ENCODE measurements at places on chromosomes 13 and 19.
A peak's percentile ranks its signal among the peaks of the same experiment; 100 is the strongest.

GRCh38 chr19:31841755-31842154 is 492.5 kb upstream of the TSHZ3 start:
- no peak for DNase-seq

DNA sequence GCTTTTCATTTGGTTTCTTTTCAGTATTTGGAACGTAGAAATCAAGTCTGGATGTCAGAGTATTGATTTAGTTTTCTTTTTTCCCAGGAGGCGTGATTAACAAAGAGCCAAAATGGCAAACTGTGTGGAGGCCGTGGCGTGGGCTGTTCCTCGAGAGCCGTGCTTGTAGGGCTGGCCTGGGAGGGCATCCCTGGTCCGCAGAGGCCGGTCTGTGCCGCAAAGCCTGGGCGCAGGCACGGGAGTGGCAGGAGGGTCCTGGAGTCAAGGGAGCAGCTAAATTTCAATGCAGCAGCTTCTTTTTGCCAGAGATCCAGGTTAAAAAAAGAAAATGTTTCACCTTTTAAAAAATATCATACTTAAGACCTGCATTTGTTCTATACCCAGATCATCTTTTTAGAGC is 13.1 kb upstream of the MCF2L start:
- DNase-seq = no peak

DNA sequence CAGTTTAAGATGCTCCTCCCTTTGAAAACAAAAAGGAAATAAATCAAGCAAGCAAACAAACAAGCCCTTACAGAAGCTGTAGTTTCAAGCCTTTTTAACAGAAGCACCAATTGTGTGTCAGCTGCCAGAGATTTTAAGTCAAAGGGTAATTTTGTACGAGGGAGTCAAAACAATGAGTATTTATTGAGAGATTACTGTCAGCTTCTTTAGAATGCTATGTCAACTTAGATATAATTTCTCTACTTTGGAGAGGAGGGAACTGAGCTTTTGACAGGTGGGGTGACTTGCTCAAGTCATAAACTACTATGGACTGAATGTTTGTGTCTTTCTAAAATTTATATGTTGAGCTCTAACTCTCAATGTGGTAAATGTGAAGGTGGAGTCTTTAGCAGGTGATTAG is 10.5 kb upstream of the CBY2 start:
- DNase-seq = no peak

- peak; percentile 21 for DNase-seq
These were observed 88.8 kb downstream of the GNG7 start for GRCh38 chr19:2613507-2614295.

GRCh38 chr13:59229401-59229800 is 934.3 kb downstream of the DIAPH3 start:
- DNase-seq = no peak

DNA sequence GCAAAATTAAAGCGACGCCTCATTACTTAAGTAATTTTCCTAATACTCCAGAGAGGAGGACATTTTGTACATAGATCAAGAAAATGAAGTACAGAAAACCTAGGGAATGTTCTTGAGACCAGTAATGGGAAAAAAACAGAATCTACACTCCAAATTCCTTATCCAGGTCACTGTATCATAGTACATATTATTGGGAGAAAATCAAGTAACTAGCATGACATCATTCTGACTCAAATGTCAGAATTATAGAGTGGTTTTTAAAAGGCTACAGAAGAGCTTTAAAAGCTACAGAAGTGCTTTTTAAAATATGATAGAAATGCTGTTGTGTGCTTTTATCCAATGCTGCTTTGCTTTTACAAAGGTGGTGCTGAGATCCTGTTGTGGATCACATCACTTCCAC is 86.3 kb upstream of the SLC15A1 start:
- no peak for DNase-seq

DNA sequence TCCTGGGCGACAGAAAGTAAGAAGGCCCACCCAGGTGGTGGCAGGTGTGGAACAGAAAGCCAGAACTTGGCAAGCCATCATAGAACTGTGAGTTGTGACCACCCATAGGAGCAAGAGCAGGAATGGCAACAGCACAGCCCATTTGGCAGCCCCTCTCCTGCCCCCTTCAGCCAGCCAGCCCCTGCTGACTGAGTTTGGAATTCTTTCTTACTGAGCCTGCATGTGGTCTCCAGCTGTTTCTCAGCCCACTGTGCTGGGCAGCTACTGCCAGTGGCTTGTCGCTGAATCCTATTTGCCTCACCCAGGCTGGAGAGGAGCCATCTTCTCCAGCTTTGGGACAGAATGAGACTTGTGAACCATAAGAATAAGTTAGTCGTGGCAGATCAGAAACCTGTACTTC is 28.3 kb downstream of the CNMD start:
- DNase-seq = no peak

GRCh38 chr19:1460033-1460995 is 10.4 kb downstream of the APC2 start:
- DNase-seq = no peak

GRCh38 chr13:81283062-81283461 is 942.1 kb upstream of the SPRY2 start:
- no peak for DNase-seq

- DNase-seq = no peak
These were observed 6.3 kb downstream of the TTYH1 start for GRCh38 chr19:54421521-54421920.

GRCh38 chr19:45496349-45496953 is 396 bp downstream of the RTN2 start:
- DNase-seq = no peak

- no peak for DNase-seq
These were observed 617.2 kb downstream of the PCDH9 start for GRCh38 chr13:66612983-66613382.

GRCh38 chr13:109738298-109738746 is 48.1 kb downstream of the IRS2 start:
- DNase-seq = no peak

- no peak for DNase-seq
These were observed 32.5 kb downstream of the BRD4 start for GRCh38 chr19:15299568-15300409.

GRCh38 chr13:51479199-51479523 is 26.3 kb upstream of the INTS6 start:
- no peak for DNase-seq

- no peak for DNase-seq
These were observed 56.2 kb upstream of the USPL1 start for GRCh38 chr13:30561511-30561910.

- no peak for DNase-seq
These were observed 1173.1 kb downstream of the UQCRFS1 start for GRCh38 chr19:28039677-28040381.

GRCh38 chr19:51690454-51691073 is 2.6 kb upstream of the SPACA6 start:
- no peak for DNase-seq

DNA sequence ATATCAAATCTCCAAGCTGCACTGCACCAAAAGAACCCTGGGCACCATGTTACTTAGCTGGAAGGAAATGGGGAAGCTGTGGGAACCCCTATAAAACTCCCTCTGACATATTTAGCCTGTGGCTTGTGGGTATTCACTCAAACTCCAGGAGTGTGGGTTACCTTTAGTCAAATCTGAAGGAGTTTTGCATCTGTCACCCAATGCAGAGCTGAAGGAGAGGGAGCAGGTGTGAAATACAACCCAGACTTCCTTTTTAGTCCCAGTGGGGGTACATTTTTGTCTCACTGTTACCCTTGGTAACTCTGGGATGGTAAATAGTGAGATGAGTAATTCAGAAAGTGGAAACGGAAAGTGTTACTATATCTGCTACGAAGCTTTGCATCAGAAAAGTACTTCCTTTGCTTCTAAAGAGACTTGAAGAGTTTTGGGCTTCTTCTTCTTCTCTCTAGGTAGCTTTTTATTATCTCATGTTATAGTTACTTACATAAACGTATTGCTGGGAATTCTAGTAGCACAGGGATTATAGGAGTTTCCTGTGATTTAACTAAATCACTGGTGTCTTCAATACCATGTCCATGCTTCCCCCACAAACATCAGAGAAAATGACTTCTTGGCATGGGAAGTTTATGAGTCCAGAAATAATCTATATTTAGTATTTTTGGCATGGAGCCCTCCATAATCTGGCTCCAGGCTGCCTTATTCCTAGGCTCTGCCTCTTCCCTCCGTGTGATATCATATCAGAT is 105.9 kb downstream of the AKAP11 start:
- DNase-seq = no peak

DNA sequence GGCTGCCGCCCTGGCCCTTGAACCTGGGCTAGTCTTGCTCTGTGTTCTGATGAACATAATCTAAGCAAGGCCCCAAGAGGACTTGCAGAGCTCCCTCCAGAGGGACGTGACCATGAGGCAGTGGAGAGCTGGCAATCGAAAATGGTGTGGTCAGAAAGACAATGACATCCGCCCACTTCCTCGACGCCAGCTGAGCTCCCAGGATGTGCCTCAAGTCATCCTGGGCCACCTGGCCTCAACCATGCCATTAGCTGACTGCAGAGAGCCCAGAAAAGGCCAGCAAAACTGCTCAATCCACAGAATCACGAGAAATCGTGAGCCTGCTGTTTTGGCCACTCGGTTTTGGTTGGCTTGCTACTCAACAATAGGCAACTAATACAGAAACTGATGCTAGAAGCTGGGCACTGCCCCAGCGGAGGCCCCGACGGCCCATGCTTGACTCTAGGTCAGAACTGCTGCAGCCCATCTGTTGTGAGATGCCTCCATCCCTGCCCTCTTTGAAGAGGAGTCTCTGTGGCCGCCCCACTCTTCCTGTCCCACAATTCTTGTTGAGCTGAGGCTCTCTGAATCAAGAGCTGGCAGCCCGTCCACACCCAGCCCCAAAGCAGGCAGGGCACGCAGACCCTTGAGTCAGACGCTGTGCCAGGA is 53.3 kb downstream of the STK24 start:
- no peak for DNase-seq

GRCh38 chr13:94967183-94968039 is 255.1 kb upstream of the SOX21 start:
- no peak for DNase-seq

DNA sequence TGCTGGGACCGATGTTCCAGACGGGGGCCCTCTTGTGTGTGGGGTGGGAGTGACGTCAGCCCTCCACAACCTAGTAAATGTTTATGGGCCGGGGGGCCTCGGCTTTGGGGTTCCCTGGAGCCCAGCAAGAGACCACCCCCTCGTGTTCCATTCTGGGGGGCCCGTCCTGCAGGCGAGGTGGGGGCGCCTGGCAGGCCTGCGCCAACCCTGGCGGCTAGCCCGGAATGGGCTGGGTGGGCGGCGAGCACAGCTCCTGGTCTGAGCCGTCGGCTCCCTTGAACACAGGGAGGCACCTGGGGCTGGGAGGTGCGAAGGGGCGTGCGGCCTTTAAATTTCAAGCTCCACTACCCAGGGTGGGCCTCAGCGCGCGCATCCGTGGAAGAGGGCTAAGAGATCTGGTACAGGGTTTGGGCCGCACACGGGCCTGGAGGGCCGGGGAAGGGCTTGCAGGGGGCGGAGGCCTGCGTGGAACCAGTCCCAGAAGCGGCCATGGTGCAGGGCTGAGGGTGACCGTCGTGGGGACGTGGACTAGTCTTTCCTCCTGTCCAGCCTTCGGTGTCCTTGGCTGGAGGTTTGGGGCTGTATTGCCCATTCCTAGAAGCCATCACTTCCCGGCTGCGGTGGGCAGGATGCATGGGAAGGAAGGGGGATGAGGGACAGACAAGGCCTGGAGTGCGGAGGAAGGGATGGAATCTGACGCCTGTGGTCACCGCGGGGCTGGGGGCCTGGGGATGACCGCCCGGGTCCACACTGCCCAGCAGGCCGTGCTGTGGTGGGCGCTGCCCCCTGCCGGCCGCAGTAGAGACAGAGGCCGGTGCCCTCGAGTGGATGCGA is 11.4 kb downstream of the NDUFA11 start:
- no peak for DNase-seq

- no peak for DNase-seq
These were observed 65.2 kb upstream of the TNFRSF19 start for GRCh38 chr13:23505007-23505406.

DNA sequence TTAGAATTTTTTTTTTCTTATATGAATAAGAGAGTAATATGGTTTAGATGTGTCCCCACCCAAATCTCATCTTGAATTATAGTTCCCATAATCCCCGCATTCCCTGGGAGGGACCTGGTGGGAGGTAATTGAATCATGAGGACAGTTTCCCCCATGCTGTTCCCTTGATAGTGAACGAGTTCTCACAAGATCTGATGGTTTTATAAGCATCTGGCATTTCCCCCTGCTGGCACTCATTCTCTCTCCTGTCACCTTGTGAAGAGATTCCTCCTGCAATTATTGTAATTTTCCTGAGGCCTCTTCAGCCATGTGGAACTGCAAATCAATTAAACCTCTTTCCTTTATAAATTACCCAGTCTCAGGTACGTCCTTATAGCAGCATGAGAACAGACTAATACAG is 205.7 kb downstream of the MYO16 start:
- no peak for DNase-seq

GRCh38 chr19:56538761-56539263 is at the start of gene ZFP28:
ZFP28 (plus strand) TSS chr19:56538948; CDS start chr19:56539019, 71 bp downstream.
- peak; percentile 9 for DNase-seq

GRCh38 chr13:97026531-97027161 is 32.4 kb upstream of the OXGR1 start:
- DNase-seq = no peak

DNA sequence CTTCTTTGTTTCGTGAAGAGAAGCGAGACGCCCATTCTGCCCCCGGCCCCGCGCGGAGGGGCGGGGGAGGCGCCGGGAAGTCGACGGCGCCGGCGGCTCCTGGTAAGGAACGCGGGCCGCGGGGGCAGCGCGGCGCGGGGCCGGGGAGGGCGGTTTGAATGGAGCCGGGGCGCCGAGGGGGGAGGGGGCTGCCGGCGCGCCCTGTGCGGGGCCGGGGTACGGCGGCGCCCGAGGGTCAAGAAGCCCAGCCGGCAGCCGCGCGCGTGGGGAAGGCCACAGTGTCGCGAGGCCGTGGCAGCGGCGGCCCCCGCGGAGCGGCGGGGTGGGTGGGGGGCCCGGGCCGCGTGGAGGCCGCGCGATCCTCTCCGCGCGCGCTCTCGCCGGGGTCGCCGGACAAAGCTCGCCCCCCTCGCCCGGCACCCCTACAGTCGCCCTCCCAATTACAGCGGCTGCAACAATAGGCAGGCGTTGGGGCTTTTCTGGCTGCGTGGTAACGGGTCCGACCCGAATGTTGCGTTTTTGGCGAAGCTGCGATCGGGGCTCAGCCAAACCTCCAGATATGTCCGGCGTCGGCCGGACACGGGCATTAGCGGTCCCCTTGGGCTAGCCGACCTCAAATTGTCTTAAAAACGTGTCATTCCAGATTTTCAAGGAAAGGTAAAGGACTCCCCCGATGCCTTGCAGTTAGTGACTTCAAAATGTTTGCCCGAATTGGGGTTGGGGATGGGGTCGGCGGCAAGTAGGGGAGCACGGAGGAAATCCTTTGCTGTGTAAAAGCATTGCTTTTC is 437 bp downstream of the SMARCA4 start:
- no peak for DNase-seq

GRCh38 chr13:36385489-36385888 is 39.3 kb upstream of the SPART start:
- DNase-seq = no peak

- DNase-seq = no peak
These were observed 4.6 kb upstream of the BST2 start for GRCh38 chr19:17409990-17410389.

GRCh38 chr19:32122258-32122657 is 223.2 kb upstream of the ZNF507 start:
- no peak for DNase-seq

GRCh38 chr13:45222516-45222915 is 21.7 kb upstream of the KCTD4 start:
- DNase-seq = no peak
